ENCODE measurements at places on chromosomes 4 and X.

DNA sequence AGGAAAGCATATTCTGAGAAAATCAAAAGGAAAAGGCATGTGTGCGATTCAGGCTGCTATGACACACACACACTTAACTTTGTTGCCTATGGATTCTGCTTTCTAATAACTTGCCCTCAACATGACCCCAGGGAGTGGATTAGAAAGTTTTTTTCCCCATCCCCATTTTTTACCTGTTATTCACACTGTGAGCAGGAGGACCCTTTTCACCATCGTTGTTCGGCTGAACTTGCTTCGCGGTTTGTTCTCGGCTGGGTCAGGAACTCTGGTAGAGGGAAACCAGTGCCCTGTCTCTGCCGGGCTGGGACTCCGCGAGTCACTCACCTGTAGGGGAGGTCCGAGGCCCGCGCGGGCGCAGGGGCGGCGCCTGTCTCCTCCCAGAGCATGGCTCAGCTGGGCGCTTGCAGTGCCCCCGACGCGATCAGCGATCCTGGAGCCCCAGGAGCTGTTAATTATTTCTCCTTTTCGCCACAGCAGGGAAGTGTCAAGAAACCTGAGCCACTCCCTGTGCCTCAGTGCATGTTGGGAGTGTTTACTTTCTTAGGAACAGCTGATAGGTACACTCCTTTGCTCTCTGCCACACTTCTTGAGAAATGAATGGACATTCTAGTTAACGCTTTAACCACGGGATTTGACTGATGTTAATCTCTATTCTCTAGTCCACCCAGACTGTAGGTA, at the start of gene RASSF6:
Gene RASSF6, minus strand, starts transcription at position 322 of the 678 bp plus-strand sequence. CDS start 8,641 bp downstream, outside the sequence.
- no peak for DNase-seq

DNA sequence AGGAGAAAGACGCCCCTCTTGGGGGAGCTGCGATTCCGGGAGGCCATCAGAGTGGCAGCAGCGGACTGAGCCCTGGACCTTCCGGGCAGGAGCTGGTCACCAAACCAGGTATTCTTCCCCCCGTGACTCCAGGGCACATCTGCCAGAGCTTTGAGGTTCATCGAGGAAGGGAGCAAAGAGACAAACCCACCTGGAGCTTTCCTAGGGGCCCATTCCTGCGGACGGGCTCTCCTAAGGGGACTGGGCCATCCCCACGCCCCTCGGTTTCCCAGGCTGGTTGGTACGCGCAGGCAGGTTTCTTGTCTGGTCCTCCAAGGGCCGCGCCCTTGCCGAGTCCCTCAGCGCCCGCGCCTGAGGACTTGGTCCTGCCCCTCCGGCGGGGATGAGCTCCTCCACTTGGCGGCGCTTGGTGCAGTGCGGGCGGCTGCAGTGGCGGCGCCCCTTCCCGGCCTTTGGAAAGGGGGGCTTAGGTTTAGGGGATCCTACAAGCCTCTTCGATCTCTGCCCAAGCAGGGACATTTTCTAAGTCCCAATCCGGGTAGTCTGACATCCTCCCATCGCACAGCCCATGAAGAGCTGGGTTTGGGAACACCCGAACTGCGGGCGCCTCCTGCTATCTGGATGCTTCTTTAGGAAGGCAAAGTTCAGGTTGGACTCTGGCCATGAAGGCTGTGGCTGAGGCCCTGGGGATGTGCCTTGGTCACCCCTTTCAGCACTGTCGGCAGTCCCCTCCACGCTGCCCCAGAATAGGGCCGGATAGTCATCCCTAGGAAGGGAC, 538 bp downstream of the STBD1 start:
- peak; percentile 96 for DNase-seq

DNA sequence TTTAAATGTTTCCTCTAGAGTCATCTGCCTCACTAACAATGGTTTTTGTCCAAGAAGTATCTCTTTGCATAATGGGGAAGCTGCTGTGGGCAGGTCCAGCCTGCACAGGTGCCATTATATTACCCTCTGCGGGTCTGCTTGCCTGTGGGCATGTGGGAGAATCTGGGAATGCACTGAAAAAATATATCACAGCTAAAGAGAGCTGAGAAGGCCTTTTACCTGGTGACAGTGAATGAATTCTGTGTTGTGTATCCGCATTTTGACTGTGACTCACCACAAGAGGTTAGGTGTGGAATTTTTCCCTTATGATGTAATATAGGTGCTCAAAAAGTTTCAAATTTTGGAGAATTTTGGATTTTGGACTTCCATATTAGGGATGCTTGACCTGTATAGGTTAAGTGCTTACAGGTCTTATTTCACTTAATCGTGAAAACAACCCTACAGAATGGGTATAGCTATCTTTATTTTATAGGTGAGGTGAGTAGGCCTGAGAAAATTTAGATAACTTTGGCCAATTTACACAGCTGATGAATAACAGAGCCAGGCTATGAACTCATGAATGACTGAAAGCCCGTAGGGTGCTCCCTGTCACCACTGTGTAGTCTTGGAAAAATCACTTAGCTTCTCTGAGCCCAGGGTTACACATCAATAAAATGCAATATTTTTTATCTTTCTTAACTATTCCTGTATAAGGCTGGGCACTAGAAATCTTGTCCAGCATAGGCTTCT, 198.0 kb upstream of the EPHA5 start:
- DNase-seq = no peak

- no peak for DNase-seq
Measured at GRCh38 chrX:12488220-12488619, 303.0 kb upstream of the PRPS2 start.

DNA sequence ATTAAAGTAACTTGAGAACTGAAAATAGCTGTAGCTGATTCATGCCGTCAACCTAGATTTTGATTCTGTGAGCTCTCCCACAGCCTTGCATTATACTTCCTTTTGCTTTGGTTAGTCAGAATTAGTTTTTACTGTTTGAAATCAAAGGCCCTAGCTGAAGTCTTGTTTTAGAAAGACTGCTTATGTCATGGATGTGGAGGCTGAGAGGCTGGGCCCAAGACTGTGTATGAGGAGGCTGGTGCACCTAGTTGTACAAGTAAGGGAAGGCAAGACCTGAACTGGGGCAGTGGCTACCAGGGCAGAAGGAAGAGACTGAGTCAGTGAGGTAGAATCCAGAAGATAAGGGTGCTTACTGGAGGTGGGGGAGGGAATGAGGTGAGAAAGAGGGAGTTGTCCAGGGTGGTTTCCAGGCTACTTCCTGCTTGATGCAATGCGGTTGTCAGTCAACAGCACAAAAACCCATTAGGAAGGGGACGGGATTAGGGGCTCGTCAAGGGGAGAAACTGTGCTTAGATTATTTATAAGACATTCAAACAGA, 76.2 kb upstream of the PAGE3 start:
- DNase-seq = no peak

- no peak for DNase-seq
Measured at GRCh38 chr4:106582103-106582502, 213.5 kb upstream of the GIMD1 start.

GRCh38 chr4:148235809-148236208, 206.4 kb downstream of the NR3C2 start:
- no peak for DNase-seq
